ENCODE measurements at places on chromosomes 13 and 19.

DNA sequence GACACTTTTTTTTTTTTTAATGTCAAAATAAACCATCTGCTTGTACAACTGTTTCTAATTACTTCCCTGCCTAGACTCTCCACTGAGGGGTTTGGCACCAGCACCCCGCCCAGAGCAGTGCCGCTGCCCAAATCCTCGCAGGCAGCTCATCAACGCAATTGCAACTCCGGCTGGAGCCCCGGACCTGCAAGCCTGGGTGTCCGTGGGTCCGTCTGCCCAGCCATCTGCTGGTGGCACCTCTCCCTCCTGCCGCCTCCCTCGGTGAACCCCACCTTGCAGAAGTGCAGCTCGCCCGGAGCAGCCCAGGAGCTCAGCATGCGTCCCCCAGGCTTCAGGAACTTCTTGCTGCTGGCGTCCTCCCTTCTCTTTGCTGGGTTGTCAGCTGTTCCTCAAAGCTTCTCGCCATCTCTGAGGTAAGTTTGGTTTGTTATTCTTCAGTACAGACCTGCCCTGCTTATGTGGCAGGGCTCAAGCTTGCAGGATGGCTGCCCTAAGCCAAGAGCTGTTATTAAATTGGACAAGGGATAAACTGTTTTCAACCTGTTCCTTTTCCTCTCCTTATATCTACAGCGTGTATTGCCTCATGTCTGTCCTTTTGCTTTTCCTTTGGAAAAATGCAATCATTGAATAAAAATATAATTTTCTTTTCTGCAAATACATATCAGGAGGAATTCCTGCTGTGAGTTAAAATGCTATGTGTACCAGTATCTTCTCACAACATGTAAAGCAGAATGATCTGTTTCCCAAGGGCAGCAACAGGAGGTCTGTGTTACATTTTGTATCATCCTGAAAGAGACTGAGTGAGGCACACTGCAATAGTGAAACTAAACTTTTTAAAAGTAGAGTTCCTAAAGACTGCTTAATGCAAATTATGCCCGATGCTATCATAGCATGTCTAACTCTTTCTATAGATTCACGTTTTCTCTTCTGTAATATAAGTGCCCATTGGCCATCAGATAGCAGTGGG lies at the start of gene ITGBL1:
Gene ITGBL1, plus strand, starts transcription at position 157 of the 967 bp plus-strand sequence. Its CDS starts 159 bp downstream, at position 316.
- DNase-seq, result no peak

- no peak for DNase-seq
Observed at GRCh38 chr13:22120646-22121045, 449.8 kb downstream of the FGF9 start.

- no peak for DNase-seq
Observed at GRCh38 chr13:41327994-41328790, 17.1 kb downstream of the NAA16 start.

DNA sequence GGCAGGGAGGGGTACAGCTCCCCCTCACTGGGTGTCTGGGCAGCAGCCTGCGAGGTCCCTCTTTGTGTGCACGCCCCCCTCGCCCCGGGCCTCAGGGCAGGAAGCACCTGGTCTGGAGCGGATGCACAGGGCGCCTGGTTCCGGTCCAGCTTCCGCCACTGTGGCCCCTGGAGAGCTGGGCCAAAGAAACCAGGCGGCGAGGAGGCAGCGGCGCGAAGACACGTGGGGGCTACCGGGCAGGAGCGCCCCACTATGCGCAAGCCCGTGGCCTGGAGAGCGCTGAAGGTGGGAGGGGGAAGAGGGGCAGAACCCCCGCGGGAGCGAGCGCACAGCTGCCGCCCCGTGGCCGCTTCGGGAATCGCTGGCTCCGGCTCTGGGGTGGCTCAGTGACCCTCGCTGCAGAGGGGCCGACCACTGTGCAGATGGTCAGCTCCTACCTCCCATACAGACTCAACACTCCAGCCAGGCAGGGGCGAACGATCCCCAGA lies 1.7 kb upstream of the LYL1 start:
- DNase-seq, result peak; percentile 25

GRCh38 chr13:108629181-108629752 lies at the start of gene MYO16:
MYO16 (plus strand) TSS chr13:108629611; CDS start chr13:108629845, 234 bp downstream.
- DNase-seq, result no peak

DNA sequence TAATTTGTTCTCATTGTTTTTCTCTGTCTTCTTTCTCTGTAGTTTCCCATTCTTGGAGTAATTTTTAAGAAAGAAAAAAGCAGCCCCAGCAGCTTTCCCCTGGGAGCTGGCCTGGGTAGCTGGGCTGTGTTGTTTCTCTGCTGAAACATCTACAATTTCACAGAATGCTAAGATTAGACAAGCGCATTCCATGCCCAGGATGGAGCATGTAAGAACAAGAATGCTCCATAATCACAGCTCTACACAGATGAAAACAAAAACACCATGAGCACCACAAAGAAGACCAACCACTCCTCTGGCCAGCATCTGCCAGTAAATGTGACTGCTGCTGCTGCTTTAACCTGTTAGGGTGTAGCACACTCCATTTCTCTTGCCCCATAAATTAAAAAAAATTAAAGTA lies 239.2 kb upstream of the SLITRK1 start:
- no peak for DNase-seq

- no peak for DNase-seq
Observed at GRCh38 chr13:112618501-112618900, 30.5 kb upstream of the TUBGCP3 start.

DNA sequence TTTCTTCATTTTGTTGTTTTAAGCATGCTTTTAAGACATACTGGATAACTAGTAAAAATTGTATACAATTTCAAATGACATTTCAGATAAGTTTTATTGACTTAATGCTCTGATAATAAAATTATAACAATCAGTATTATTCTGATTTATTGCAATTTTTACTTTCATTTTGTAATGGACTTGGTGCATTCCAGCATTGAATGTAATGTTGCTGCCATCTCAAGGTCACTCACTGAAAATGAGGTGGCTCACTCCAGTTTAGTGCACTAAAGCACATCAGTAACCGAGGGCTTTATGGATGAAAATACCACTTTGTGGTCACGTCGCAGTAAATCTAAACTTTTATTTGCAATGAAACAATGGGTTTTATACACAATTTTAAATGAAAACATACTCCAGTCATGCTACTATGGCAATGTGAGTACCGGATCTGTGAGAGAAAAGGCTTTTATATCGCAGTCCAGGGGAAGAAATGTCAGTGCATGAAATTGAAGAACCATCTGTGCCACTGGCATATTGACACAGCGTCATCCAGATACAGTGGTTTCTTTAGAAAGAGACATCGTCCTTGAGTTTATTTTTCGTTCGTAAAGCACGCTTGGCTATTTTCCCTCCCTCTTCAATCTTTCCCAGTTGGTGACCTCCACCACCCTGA lies 20.7 kb upstream of the ZNF507 start:
- DNase-seq, result peak; percentile 55

DNA sequence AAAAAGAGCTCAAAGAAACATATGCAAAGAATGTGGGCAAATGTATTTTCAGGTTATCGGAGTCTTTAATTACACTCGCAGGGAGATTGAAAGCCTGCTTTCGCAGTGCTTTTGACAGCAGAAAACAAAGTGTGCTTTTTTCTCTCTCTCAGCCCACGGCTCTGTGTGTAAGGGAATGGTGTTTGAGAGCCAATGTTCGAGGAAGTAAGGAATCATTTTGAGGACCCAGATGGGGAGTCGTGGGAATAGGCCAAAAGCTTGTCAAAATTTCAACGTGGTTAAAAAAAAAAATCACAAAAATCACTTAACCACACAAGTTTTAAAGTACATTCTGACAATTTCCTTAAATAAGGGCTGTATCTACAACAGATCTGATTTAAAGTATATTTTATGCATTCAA lies 197.1 kb upstream of the IRS2 start:
- DNase-seq, result peak; percentile 46

- DNase-seq, result no peak
Observed at GRCh38 chr13:81473366-81473899, 1132.5 kb upstream of the SPRY2 start.

GRCh38 chr13:112244061-112244460 lies 132.1 kb upstream of the SPACA7 start:
- DNase-seq, result no peak

DNA sequence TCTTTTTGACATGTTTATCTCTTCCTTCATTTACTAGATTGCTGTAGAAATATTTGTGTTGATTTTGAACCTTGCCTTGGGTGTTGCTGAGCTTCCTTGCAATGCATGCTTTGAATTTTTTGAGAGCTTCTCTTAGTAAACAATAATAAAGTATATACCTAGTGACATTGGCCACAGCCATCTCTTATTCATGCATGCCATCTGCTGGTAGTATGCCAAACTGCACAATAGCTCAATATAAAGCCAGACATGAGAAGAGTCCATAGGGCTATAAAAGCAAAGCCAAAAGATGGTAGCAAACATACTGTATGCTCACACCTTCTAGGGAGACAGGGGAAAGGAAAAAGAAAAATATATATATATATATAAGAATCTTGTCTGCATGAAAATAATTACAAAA lies 18.9 kb upstream of the ZSCAN5A start:
- peak; percentile 79 for DNase-seq

DNA sequence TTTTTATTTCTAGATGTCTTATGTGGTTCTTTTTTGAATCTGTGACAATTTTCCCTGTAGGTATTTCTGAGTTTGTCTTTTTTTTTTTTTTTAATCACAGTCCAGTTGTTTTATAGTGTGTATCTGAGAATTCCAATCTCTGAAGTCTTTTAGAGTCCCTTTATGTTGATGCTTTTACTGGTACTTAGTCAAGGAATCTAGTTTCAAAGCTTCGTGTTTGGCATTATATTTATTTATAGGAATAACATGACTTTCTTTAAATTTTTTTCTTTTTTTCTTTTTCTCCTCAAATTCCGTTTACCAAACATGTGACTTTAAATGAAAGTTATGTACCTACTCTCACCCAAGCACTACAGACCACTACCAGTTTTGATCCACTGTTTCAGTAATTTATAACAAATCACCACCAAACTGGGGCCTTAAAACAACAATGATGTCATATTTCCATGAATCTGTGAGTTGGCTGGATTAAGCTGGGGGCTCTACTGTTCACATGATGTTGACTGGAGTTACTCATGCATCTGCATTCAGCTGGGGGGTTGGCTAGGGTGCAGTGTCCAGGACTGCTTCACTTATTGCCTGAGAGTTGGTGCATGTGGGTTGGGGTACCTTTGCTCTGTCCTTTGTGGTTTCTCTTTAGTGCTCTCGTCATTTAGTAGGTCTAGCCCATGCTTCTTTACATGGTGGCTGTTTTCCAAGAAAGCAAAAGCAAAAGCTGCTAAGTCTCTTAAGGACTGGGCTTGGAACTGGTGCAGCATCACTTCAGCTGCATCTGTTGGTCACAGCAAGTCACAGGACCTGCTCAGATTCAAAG lies 22.3 kb downstream of the KCTD4 start:
- DNase-seq, result peak; percentile 16

DNA sequence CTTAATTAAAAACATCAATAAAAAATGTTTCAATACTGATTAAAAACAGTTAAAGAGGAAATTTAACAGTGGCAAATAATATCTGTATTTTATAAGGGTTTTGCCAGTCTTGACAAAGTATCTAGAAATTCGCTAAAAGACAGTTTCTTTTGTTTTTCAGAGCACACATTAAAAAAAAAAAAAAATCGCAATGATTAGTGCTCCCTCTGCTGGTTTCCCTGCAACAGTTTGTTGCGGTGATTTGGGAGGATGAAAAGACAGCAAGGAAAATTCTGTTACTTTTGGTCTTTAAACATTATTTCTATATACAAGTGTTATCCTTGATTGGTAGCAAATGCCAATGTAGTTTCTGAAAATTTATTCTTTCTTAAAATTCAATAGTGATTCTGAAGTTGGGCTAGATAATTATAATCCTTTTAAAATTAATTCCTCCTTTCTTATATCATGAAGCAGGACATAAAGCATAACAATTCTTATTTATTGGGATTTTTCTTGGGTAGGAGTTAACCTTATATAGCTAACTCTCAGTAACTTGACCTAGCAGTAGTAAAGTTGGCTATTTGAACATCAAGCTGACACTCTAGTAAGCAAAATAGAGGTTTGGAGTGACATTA lies 23.1 kb upstream of the SPRY2 start:
- peak; percentile 65 for DNase-seq

GRCh38 chr13:105908586-105908985 lies 626.9 kb downstream of the EFNB2 start:
- DNase-seq, result no peak

- DNase-seq, result no peak
Observed at GRCh38 chr13:101892296-101892695, 439.8 kb downstream of the ITGBL1 start.

DNA sequence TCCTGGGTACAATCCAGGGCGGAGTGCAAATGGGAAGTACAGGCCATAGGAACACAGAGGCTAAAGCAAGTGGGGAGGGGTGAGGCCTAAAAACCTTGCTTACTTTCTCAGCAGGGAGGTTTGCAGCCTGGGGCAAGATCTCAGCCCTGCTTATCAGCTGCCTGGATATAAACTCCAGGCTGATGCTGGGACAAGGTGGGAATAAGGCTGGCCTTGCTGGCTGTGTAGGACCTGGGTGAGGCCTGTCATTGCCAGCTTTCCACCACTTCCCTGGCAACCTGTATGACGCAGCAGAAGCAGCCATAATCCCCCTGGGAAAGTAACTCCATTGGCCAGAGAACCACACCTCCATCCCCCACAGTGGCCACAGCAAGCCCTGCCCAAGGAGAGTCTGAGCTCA lies 279.1 kb upstream of the ATXN8OS start:
- no peak for DNase-seq

DNA sequence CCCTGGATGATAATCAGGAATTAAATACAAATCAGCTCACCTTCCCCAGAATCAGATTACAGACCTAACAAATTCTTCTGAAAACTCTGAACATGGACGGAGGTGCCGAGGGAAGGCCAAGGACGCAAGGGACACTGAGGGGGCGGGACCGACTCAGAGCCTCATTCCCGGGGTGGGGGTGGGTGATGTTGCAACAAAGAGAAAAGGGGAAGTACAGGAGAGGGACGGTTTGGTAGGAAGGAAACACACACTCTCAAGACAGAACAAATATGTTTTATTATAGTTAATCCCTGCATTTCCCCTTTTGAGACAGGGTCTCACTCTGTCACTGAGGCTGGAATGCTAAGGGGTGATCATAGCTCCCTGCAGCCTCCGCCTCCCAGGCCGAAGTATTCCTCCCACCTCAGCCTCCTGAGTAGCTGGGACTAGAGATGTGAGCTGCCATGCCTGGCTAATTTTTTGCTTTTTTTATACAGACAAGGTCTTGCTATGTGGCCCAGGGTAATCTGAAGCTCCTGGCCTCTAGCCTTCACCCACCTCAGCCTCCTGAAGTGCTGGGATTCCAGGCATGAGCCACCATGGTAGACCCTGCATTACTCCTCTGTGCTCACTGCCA lies 786 bp upstream of the LILRA2 start:
- DNase-seq, result no peak

Data from SK-MEL-5 (cell line).